ENCODE measurements at places on chromosomes 11 and 22.

GRCh38 chr11:27294654-27295053, 68.4 kb downstream of the CCDC34 start:
- DNase-seq = no peak

GRCh38 chr11:102194257-102194656, 84.0 kb downstream of the YAP1 start:
- DNase-seq = no peak

DNA sequence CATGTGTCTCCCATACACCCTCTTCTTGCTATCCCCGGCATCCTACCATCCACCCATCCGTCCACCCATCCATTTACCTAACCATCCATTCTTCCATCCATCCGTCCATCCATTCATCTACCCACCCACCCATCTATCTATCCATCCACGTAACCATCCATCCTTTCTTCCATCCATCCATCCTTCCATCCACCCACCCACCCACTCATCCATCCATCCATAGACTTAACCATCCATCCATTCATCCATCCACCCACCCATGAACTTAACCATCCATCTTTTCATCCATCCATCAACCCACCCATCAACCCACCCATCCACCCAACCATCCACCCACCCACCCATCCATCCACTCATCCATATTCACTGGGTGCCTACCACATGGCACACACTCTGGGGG, 10.6 kb upstream of the CDC42EP2 start:
- no peak for DNase-seq

DNA sequence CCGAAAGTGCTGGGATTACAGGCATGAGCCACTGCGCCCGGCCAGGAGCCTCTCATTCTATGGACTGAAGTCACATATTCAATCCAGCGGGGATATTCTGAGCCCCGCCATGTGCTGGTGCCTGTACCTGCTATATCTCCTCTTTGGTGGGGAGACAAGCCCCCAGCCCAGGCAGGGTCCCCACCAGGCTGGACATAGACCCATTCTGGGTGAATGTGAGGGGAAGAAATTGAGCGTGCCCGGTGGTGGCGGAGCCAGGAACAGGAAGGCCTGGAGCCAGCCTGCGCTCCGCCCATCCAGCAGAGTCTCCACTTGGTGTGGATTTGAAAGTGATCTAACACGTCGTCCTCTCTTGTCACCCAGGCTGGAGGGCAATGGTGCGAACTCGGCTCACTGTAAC, 38.0 kb upstream of the CSNK1E start:
- DNase-seq = peak; percentile 3

DNA sequence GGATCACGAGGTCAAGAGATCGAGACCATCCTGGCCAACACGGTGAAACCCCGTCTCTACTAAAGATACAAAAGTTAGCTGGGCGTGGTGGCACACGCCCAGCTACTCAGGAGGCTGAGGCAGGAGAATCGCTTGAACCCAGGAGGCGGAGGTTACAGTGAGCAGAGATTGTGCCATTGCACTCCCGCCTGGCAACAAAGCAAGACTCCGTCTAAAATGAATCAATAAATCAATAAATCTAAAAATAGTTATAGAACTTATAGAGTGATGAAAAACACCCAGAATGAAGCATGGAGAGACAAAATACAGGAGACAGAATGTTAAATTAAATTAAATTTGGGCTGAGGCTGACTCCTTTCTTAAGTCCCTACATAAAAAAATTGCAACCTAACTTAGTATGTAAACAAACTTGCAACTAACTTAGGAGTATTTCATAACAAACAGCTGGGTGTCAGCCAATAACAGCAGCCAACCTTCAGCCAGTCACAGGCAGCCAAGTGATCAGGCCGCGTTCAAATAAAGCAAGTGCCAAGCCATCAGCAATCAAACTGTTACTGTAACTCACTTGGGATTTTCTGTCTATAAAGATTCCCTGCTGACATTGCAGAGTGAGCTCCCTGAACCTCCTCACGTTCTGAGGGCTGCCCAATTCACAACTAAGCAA, 7.3 kb upstream of the TP53AIP1 start:
- no peak for DNase-seq

- DNase-seq = no peak
Measured at GRCh38 chr11:75652936-75653335, 15.9 kb downstream of the MAP6 start.

GRCh38 chr11:31089117-31089516, 280.4 kb downstream of the DCDC1 start:
- no peak for DNase-seq

- DNase-seq = no peak
Measured at GRCh38 chr22:23712256-23712655, 21.4 kb downstream of the RGL4 start.

DNA sequence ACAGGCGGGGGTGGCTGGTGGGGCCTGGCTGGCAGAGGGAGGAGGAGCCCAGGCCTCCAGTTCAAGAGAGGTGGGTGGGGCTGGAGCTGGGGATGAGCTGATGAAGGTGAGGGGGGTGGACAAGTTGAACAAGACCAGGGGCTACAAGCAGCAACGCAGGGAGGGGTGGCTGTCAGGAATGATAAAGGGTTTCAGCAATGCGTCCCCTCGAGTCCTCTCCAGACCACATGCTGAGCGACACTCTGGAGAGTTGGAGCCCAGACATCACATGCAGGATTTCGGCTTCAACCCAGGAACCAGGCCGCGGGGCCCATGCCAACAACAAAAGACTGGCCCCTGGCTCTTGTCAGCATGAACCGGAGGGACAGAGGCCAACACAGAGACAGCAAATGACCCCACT, 480.3 kb downstream of the BRD1 start:
- DNase-seq = no peak

DNA sequence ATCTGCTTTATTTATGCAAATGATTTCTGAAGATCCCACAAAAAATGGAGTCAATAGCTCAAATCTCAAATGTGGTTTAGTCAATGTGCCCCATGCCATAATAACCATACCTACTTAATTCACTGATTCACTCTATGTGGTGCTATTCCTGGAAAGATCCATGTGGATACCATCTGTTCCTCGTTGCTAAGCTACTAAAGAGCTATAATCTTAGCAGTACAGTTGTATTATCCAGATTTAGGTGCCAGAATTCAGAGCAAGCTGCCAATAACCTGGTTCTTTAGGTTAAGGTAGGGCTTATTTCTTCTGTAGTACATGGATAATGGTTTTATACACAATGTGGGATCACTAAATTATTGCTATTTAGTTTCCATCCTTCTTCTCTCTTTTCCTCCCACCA, 974.7 kb upstream of the CCDC90B start:
- no peak for DNase-seq

DNA sequence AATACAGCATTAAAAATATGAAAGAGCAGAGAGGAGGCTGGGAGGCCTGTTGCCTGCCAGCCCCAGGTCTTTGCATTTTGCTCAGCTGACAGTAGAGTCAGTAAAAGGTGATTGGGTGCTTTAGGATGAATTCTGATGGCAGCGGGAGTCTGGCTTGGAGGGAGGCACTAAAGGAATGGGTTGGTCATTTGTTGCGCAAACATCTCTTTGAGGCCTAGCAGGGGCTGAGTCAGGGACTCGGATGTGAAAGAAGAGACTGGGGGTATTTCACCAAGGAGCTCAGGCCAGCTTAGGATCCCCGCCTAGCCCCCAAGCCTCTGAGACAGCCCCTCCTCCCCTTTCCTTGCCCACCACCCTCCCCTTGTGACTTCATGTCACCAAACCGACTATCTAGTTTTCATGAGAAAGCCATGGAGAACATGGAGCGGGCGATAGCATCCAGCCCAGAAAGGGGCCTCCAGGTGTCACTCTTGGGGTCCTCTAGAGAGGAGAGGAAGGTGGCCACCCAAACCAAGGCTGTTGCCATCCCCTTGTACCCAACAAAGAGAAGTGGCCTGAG, 9.7 kb downstream of the DGKZ start:
- DNase-seq = no peak

- DNase-seq = no peak
Measured at GRCh38 chr11:8652140-8652539, 30.3 kb downstream of the TRIM66 start.

GRCh38 chr22:21984793-21985192, 2.2 kb upstream of the TOP3B start:
- peak; percentile 49 for DNase-seq

- DNase-seq = no peak
Measured at GRCh38 chr11:39780131-39780530, 1679.3 kb downstream of the LRRC4C start.

DNA sequence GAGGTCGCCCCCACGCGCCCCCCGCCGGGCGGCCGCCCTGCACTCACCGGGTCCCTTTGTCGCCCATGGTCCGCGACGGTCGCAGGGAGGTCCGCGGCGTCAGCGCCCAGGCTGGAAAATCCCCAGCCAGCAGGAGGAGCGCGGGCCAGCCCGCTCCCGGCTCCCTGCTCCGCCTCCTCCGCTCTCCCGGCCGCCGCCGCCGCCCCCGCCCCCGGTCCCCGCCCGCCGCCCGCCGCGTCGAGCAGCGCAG, at the start of gene ARRB1:
TSS of gene ARRB1 (minus strand) at position 121 of the 250 bp plus-strand sequence. CDS start at position 67, 54 bp downstream.
- peak; percentile 73 for DNase-seq

DNA sequence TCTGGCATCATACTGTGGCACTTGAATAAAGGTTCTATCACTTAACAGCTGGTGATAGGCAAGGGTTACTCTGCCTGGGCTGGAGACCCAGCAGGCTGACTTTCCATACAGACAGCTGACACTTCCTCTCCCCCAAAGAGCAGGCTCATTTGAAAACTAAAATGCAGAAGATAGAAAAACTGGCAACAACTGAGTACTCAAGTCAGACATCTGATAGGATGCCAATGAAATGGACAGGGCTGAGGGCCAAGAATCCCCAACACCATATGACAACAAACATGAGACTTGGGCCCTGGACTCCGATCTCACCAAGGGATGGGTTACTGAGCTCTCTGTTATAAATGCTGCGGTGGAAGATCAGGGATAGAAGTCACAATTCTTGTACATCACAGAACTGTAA, 237.2 kb downstream of the LRRC4C start:
- DNase-seq = no peak

- DNase-seq = no peak
Measured at GRCh38 chr22:19503367-19503766, 20.8 kb downstream of the CLDN5 start.

GRCh38 chr11:372809-373715, 3.8 kb downstream of the B4GALNT4 start:
- DNase-seq = no peak

DNA sequence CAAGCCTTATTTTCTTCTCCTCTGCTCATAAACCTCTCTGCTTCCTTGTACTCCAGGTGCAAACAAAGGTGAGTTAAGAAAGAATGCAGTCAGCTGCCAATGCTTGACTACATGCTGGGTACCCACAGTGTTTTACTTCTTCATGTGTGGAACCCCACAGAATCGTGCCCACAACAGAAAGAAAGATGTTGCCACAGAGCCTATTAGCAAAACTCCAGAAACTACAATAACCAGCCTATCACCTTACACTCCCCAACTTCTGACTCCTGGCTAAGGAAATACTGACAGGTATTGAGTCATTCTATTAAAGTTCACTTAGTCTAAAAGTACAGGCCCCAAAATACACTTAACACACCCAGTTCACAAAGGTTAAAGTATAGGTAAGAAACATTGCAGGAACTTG, 56.9 kb upstream of the CCDC89 start:
- DNase-seq = no peak

DNA sequence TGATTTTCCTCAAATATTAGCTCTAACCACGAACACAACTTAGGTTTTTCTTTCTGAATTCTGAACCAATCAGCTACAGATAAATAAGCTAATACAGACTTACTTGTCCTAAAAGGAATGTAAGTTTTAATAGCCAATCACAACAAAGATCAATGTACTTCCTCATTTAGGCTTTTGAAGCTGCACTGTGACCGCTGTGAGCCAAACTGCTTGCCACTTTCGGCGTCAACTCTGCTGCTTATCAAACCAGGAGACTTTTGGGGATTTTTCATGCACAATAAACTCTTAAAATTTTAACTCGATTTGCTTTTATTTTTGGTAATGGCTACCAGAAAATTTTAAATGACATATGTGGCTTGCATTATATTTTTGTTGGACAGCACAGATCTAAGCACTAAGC, 92.5 kb downstream of the TMPRSS5 start:
- DNase-seq = peak; percentile 15

DNA sequence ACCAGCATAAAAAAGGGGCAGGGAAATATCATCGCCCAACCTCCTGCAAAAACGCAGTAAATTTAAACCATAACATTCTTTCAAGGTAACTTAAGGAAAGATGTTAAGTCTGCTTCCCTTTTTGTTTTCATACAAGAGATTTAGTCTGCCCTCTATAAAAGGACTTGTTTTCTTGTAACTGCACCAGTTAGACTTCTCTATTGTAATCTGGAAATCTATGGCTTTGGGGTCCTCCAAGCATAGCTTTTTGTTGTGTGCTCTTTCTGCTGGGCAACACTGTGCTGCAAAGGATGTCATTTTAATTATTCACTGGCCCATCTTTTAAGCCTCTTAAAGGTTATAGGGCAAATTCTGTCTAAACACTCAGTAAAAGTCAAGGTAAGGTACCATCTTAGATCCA, 136.0 kb downstream of the MAML2 start:
- DNase-seq = no peak

DNA sequence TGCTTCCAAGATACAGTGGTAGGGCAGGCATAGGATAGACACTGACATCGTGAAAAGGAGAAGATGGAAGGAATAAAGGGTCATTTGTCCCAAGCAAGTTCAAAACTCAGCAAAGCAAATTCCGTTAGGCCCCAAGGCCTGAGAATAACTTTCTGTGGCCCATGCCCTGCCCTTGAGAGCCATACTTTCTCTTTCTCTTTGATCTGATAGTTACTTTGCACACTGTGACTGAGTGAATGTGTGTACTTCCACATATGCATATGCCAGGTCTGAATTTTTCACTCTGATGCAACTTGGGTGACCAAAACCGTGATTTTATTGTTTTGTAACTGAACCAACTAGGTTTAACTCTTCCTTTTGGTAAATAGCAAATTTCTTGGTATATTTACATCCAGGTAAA, 371.5 kb downstream of the RAB38 start:
- DNase-seq = no peak

GRCh38 chr11:66363805-66364535, 7.6 kb downstream of the SLC29A2 start:
- DNase-seq = peak; percentile 81

DNA sequence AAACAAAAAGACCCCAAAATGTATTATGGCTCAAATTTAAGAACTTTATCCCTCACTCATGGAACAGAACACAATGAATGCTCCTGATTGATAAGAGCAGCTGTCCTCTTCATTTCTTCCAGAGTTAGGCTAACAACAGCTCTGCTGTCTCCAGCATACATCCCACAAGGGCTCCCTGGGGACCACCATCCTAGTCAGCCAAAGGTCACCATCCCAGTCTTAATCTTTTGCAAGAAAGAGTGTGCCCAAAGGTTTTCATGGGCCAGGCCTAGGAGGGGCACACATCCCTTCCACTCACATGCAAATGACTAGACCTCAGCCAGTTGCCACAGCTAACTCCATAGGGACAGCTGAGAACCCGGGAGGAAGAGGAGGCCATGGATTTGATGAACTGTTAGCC, 555.3 kb downstream of the BUD13 start:
- DNase-seq = no peak

- DNase-seq = no peak
Measured at GRCh38 chr11:45093761-45094455, 52.5 kb upstream of the PRDM11 start.

- DNase-seq = no peak
Measured at GRCh38 chr11:2259466-2259830, 10.9 kb downstream of the ASCL2 start.
